ENCODE measurements at places on chromosomes 7 and 10.
A peak's percentile ranks its signal among the peaks of the same experiment; 100 is the strongest.

DNA sequence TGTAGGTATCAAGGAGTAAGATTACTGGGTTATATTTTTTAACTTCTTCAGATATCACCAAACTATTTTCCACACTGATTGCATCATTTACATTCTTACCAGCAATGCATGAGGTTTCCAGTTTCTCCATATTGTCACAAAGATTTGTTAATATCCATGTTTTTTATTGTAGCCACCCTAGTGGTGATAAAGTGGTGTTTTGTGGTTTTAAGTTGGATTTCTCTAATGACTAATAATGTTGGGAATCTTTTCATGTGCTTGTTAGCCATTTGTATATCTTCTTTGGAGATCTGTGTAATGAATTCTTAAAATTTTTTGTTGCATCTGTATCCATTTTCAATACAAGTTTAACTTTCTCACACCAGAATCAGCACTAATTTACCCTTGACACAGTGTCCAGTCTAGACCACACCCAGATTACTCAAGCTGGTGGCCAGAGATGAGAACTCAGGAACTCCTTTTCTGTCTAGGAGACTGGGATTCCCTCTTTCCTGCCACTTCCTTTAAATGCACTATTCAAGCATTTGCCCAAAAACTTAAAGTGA, 67.0 kb upstream of the PLXDC2 start:
- no peak for DNase-seq

DNA sequence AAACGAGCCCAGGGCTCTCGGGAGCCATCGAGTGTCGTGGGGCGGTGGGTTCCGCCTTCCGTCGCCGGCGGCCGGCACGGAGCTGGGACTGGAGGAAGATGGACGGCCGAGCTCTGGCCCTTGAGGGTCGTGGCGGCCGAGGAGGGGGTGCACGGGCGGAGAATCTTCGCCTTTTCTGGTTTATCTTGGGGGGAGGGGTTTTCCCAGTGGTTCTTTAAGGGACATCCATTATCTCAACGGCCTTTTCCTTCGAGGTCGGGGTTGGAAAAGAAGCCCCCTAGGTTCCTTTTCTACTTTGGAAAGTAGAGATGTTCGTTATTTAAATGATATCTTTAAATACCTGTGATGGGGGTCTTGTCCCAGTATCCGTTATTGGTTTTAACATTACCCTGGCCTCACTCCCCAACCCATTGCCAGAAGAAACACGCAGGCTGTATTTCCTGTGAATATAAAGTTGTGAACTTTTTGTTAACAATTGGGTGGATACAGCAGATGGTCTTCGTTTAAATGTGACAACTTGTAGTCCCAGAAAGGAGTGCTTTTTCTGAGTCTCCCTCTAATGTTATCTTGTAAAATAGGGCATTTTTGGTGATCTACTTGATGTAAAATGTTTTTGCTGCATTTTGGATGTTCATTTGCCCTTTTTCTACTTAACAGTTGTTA, 765 bp downstream of the CCAR1 start:
- no peak for DNase-seq

DNA sequence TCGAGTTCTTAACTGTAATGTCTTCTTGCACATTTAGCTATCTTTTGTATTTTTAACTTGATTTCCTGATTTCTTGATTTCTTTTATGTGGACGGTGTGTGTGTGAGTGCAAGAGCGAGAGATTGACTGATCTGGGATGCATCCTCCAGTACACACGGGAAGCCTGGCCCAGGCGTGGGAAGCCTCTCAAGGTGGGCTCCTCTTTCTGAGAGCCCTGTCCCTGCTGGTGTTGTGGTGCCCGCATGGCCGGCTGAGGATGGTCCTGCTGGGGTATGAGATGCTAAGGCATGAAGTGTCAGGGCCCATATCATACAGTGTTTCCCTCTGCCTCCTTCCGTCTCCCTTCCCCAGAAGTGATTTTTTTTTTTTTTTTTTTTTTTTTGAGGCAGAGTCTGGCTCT, 130.8 kb upstream of the TCERG1L start:
- DNase-seq = no peak

DNA sequence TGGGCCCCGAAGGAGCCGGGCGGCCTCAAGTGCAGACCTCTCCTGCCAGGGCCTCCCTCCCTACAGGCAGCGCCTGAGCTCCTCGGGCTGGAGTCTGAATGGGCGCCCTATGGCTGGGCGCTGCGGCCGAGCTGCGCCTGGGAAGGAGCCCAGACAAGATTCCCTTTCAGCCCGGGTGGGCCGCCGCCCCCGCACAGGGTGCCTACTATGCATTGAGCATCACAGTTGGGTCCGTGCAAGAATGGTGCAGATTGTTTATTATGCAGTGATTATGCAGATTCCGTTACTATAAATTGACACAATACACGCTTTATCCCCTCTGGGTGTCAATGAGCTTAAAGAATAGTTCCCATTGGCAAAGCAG, 77.2 kb upstream of the PDGFA start:
- DNase-seq = no peak

GRCh38 chr10:60816628-60817397, 38.5 kb downstream of the CDK1 start:
- no peak for DNase-seq

GRCh38 chr7:143257501-143257900, 5.7 kb upstream of the GSTK1 start:
- DNase-seq = no peak

GRCh38 chr7:140035400-140036223, 27.1 kb downstream of the PARP12 start:
- no peak for DNase-seq

GRCh38 chr7:45684910-45685618, 110.9 kb downstream of the ADCY1 start:
- DNase-seq = no peak

- DNase-seq = no peak
Measured at GRCh38 chr10:120945182-120945581, 94.0 kb downstream of the WDR11 start.

GRCh38 chr7:110557-111232, 81.7 kb upstream of the FAM20C start:
- DNase-seq = no peak

GRCh38 chr7:5653661-5654060, 127.8 kb downstream of the RNF216 start:
- DNase-seq = no peak

- no peak for DNase-seq
Measured at GRCh38 chr10:5933909-5934546, 43.3 kb downstream of the IL15RA start.

DNA sequence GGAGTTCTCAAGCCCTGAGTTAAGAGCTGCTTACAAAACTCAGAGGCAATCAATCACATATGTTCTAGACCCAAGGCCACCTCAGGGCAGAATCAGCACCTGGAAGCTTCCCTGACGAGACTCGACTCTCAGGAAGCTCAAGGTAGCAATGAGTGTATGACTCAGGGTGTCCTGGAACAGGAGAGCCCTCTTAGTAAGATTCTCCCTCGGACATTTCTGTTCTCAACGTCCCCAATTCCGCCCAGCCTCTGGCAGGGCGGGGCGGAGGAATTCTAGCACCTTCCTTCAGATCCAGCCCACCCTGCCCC, 39.6 kb upstream of the PROSER2 start:
- DNase-seq = no peak

DNA sequence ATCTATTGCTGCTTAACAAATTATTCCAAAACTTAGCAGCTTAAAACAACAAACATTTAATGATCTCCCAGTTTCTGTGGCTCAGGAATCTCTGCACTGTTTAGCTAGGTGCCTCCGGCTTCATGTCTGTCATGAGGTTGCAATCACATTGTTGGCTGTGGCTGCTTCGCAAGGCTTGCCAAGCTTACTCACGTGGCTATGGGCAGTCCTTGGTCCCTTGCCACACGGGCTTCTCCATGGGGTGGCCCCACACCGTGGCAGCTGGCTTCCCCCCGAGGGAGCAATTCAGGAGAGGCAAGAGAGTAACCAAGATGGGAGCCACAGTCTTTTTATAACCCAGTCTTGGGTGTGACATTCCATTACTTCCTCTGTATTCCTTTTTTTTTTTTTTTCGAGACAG, 67.4 kb downstream of the NEURL1 start:
- DNase-seq = no peak

- DNase-seq = no peak
Measured at GRCh38 chr10:117164592-117165537, 26.8 kb upstream of the VAX1 start.

DNA sequence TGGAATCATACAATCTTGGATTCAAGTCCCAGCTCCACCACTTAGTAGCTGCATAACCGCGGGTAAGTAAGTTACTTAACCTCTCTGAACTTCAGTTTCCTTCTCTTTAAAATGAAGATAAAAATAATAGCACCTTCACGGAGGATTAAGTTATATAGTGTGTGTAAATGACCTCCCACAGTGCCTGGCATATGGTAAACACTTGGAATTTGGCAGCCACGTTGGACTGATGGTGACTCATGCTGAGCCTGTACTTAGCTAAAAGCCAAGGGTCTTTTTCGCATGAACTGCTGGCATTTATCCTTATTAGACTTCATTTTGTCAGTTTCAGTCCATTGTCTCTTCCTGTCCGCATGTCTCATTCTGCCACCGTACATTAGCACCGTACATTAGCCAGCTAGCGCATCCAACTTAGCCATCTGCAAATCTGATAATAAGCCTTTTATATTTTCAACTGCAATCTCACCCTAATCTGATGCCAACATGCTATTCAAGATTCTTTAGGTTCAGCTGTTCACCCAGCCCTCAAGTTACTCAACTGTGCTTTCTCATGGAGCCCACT, 11.2 kb downstream of the SLC13A4 start:
- DNase-seq = no peak

- no peak for DNase-seq
Measured at GRCh38 chr7:22577470-22578001, 77.5 kb upstream of the STEAP1B start.

DNA sequence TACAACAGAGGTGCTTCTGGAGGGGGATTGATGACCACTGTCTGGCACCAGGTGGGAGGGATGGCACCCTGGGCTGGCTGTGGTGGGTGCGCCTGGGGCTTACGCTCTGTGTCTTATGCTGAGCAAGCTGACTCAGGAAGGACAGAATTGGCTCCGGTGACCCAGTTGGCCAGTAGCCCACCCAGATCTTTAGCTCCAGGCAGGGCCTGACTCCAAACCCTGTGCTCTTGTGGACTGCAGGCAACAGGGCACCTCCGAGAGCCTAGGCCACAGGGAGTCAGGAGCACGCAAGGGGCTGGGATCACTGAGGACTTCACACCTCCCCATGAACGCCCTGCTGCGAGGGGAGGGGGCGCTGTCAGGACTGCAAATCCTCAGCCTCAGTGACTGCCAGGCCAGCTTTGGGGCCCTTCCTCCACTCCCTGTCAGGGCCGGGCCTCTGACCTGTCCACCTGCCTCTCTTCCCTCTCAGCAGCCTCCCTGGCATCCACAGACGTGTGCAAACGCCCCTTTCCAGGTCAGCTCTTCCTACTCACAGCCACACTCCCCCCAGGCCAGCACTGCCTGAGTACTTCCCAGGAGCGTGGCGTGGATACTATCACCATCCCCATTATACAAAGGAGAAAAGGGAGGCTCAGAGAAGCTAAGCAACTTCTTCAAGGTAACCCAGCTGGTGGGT, 118.7 kb downstream of the SLIT1 start:
- DNase-seq = no peak

- peak; percentile 93 for DNase-seq
Measured at GRCh38 chr10:119207366-119207666, at the start of gene GRK5. Gene GRK5 (plus strand): TSS chr10:119207571. CDS start chr10:119207918, 347 bp downstream.

DNA sequence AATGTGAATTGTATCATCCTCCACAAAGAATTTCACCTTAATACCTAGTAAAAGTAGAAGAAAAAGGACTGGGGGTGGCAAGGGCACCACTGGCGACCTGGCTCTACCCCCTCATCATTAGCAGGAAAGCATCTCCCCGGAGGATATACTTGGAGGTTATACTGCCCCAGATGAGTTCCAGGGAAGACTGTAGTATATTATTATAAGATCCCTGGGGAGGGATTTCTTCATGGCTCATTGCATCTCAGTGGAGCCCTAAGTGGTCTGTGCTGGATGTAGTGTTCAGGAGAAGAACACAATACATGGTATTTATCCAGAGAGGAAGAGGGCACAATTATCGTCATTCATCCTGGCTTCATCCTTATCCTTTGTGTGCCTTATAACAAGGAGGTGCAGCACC, 14.2 kb upstream of the DYNC1I1 start:
- no peak for DNase-seq

DNA sequence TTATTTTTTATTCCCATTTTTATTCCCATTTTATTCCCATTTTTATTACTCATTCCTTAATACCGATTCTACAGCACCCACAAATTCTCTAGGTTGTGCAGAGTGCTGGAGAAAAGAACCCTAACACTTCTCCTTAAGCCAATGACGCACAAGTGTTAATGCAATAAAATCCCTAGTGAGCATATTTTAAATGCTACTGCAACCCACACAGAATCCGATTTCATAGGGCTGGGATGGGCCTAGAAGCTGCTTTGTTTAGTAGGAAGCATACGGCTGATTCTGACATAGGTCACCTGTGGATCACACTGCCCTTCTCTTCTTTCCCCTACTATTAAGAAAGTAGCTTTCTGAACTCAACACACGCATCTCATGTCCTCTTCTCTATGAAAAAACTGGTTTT, 45.1 kb upstream of the CABCOCO1 start:
- no peak for DNase-seq

GRCh38 chr10:78301891-78302738, 268.5 kb downstream of the RPS24 start:
- DNase-seq = no peak

DNA sequence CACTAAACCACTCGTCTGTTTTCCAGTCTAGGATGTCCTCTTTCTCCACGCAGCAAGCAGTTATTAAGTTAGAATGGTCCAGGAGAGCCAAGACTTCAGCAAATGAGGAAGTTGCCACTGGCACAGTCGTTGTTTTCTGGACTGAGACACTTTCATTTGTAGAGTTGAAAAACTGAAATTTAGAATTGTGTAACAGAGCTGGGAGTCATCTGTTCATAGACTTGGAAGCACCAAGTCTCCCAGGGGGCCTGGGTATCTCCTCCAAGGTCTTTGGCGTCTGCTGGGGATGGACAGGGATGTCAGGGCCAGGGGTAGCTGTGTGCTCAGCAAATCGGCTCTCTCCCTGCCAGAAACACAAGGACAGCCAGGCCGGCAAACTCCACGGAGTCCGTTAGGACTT, 208.4 kb downstream of the FANK1 start:
- no peak for DNase-seq

- DNase-seq = no peak
Measured at GRCh38 chr10:75191821-75192568, 18.6 kb upstream of the VDAC2 start.

DNA sequence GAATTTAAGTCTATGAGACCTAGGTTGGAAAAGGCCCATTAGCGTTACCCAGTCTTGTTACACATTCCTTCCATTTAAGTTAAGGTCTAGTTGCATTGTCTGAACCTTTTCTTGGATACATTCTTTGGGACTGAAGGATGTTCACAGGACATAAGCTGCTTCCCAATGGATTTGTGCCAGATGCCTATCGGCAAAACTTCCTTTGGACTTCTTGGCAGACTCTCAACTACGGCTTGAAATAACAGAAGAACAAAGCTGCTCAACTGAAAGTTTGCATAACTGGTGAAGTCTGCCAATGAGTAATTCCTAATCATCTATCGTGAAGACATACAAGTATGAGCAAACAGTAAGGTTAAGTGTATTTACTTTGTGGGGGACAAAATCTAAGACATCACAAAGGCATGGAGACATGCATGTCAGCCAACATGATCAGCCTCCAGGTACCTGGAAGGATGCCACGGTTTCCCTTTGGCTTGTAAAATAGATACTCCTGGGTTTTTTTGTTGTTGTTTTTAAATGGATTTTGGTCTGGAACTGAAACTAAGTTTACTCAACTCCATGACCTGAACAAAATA, 35.4 kb downstream of the MALSU1 start:
- no peak for DNase-seq

GRCh38 chr10:92891885-92892690, 43.8 kb downstream of the EXOC6 start:
- no peak for DNase-seq

- no peak for DNase-seq
Measured at GRCh38 chr7:74355091-74355490, 65.9 kb downstream of the CLIP2 start.
